ENCODE measurements at places on chromosomes 7 and 10.

DNA sequence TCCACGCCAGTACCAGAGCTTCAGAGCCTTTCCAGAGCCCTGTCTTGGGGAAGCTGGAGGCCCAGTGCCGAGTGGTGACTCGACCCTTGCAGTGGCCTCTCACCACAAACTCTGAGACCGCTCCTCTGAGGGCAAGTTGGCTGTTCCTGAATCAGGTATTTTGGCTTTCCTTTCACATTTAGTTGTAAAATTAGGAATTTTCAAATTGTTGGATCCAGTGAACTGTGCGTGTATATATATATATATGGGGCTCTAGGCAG is 128.7 kb upstream of the UNC5B start:
- DNase-seq: no peak

DNA sequence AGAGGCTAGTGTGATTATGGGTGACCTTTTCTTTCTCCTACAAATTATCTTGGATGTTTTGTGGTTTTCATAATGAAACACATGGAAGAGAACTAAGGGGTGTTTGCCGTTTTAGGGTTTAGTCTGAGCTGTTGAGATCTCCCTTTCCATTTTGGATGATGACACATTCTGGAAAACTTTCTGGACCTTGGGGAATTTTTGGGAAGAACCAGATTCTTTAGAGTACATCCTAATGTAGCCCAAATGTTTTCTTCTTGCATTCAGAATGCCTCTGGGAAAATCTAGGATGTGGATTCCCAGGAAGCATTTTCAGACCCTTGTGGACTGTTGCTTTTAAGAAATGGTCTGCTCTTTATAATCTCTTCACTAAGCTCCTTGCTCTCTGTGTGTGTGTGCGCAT is 165.7 kb downstream of the SORCS3 start:
- DNase-seq: no peak

- no peak for DNase-seq
Observed at GRCh38 chr7:36036590-36036989, 116.5 kb upstream of the EEPD1 start.

- DNase-seq: peak; percentile 85
Observed at GRCh38 chr7:77752016-77752415, 46.2 kb downstream of the TMEM60 start.

DNA sequence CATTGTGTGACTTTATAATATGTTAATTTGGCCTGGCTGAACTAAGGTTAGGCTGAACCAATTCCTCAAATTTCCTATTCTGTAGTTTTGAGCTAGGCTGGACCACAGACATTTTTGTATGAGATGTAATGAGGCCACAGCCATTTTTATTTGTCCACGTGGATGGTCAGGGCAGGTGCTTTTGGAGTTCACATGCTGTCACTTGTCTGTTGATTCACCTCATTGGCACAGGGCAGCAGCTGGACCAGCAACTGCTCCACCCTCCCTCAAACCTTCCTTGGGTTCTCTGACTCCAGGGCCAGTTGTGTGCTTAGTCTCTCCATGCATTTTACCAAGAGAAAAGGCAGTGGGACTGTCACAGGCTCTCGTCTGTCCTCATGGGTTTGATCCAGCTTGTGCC is 76.1 kb upstream of the NPS start:
- no peak for DNase-seq

- no peak for DNase-seq
Observed at GRCh38 chr7:26567266-26567665, 275.6 kb downstream of the SNX10 start.

GRCh38 chr7:52120912-52121311 is 804.3 kb upstream of the COBL start:
- DNase-seq: no peak

GRCh38 chr7:143376396-143376795 is 4.7 kb upstream of the ZYX start:
- no peak for DNase-seq

DNA sequence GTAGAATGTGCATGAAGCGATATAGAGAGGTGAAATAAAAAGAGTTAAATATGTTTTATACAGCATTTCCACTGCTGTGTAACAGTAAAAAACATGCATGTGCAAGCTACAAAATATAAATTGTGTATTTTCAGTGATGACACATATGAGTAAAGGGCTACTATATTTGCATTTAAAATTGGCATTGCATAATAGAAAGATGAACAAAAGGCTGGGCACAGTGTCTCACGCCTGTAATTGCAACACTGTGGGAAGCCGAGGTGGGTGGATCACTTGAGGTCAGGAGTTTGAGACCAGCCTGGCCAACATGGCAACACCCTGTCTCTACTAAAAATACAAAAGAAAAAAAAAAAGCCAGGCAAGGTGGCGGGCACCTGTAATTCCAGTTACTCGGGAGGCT is 79.8 kb upstream of the CCDC71L start:
- no peak for DNase-seq

GRCh38 chr7:83271212-83272099 is 108.8 kb upstream of the PCLO start:
- DNase-seq: peak; percentile 9

Measured in hematopoietic multipotent progenitor cell treated with erythropoietin and hydrocortisone succinate and interleukin-3 and kit ligand, for 6 days (in vitro differentiated cells).